Naive B cell (primary cell): ENCODE measurements at places on chromosomes 5 and 9. TPM values are rescaled to one million over a fixed set of nuclear protein-coding genes. Genes with fewer than 3 reads are reported as not detected.

The SLC27A4 gene
- polyA plus RNA-seq, result 3.6 TPM

- DNase-seq, result no peak
These were observed 122.0 kb downstream of the COL23A1 start for GRCh38 chr5:178468196-178468685.

The ZNF462 gene
- not detected for polyA plus RNA-seq

GRCh38 chr5:72015103-72015548 is 92.1 kb upstream of the MAP1B start:
- no peak for DNase-seq

- no peak for DNase-seq
These were observed 165.0 kb upstream of the HMHB1 start for GRCh38 chr5:143646961-143647360.

- peak; percentile 77 for DNase-seq
These were observed 6.1 kb downstream of the NOTCH1 start for GRCh38 chr9:136539427-136540421.

The SPATA31A6 gene
- polyA plus RNA-seq, result not detected

GRCh38 chr9:131234799-131235479 is 41.4 kb downstream of the FAM78A start:
- no peak for DNase-seq

The SURF6 gene
- 9.6 TPM for polyA plus RNA-seq

DNA sequence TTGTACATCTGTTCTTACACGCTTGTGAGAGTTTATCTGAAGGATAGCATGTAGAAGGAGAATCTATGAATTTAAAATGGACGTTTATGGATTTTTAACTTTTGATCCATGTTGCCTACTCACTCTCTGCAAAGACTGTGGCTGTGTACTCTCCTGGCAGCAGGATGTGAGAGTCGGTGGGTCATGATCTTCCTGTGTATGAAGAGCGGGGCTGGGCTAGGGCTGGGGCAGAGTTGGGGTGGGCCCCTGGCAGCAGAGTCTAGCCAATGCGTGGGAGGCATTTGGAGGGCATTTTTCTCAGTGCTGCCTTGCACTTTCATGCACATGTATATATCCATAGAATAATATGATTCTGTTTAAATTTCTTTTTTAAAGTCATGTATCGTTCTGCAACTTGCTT is 24.0 kb upstream of the DAB2IP start:
- DNase-seq, result no peak

GRCh38 chr9:98215821-98216220 is 23.4 kb upstream of the CORO2A start:
- DNase-seq, result no peak

The PCAT7 gene
- not detected for polyA plus RNA-seq

The CDH12 gene
- not detected for polyA plus RNA-seq

DNA sequence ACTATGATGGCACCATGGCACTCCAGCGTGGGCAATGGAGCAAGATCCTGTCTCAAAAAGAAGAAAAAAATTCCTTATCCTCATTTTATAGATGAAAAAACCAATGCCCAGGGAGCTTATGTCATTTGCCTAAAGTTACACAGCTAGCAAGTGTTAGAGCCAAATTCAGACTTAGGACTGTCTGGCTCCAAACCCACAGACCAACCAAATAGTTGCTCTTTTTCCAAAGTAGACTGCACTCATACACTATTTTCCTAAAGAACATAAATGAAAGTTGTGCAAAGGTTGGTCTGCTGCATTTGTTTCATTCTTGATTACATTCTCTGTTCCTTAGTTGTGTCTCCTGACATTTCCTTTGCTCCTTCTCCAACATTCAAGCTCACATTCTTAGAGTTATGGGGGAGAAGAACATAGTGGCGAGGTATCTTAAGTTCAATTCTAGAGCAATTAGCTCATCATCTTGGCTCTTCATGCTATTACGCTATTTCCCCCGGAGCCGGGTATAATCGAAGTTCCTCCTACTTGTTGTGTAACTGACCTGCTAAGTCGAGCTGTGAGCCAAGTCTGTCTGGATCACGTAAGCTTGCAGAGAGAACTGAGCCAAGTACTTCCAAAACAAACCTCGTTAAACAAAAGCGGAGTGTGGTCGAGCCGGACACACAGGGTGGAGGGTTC is 138.3 kb downstream of the RFK start:
- DNase-seq, result no peak

The TTC16 gene
- not detected for polyA plus RNA-seq

- DNase-seq, result no peak
These were observed 96.4 kb upstream of the VLDLR start for GRCh38 chr9:2525147-2525546.

GRCh38 chr9:95573463-95573862 is 56.7 kb upstream of the PTCH1 start:
- no peak for DNase-seq

The MYOT gene
- not detected for polyA plus RNA-seq

DNA sequence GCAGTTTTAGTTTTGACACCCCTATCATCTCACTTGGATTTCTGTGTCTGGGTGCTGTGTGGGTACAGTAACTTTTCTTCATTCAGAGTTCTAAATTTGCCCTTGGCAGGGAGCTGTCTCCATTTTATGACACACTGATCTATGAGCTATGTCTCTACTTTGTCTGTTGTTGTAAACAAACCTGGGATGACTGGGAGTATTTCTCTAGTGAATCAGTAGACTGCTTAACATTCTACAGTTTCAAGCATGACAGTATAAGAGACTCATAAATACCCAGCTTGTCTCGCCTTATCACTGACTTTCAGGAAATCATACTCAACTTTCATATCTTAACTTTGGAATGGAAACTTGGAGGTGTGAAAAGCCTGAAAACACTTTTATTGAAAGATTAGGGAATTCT is 212.1 kb upstream of the NUDT12 start:
- no peak for DNase-seq

DNA sequence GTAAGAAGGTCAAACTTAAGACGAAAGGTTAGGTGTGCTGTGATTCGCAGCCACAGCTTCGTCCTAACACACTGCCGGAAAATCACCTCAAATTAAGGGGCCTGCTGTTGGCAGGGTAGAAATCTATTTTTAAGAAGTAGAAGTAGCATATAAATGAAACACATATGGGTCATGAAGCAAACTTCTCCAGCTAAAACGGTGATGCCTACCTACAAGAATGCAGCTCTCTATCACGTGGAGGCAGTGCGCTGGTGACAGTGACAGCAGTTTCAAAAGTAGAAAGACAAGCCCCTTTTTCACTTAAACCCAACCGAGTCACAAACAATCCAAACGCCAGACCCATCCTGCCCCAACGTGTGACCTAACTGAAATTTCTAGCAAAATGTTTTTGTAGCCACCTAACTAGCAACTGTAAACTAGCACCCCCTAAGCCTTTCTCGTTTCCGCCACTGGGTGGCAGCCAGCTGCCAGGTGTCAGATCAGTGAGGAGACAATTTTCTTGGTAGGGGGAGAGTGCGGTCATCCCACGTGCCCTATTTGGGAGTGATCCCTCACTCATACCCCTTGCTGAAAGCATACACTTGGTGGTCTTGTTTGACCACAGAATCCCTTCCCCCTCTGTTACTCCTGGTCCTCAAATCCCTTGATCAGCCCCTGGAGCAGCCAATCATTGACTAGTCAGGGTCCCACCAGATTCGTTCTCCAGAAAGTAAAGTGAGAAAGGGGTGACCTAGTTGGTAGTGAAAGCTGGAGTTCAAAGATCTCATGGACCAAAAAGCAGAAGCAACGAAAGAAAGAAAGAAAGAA is 71.8 kb upstream of the MAMDC2 start:
- DNase-seq, result peak; percentile 15

The ARAP3 gene
- not detected for polyA plus RNA-seq

DNA sequence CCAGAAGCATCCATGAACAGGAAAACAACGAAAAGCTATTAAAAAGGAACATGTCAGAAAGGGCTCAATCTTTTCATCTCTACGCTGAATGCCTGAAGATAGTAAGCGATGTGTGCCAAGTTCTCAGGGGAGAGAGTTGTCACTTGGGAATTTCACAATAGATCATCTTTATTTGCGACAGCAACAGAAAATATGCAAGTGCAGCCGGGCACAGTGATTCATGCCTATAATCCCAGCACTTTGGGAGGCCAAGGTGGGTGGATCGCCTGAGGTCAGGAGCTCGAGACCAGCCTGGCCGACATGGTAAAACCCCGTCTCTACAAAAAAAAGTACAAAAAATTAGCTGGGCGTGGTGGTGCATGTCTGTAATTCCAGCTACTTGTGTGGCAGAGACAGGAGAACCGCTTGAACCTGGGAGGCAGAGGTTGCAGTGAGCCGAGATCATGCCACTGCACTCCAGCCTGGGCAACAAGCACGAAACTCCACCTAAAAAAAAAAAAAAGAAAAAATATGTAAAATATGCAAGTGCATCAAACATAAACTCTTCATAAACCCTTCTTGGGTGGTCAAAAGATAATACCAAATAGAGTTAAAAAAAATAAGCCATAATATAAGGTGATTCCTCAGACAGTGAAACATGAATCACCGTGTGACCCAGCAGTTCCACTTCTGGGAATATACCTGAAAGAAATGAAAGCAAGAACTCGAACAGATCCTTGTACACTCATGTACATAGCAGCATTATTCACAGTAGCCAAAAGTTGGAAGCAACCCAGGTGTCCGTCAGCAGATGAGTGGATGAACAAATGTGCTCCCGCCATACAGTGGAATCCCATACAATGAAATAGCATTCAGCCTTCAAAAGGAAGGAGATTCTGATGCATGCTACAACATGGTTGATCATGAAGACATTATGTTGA is 16.2 kb downstream of the SFXN1 start:
- no peak for DNase-seq

DNA sequence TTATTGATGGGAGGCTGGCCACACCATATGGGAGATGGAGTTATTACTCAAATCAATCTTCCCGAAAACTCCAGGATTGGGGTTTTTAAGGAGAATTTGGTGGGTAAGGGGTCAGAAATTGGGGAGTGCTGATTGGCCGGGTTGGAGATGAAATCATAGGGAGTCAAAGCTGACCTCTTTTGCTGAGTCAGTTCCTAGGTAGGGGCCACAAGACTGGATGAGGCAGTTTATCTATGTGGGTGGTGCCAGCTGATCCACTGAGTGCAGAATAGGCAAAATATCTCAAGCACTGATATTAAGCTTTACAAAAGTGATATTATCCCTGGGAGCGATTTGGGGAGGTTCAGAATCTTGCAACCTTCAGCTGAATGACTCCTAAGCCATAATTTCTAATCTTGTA is 75.7 kb upstream of the CLINT1 start:
- no peak for DNase-seq

GRCh38 chr9:75083188-75083970 is 4.6 kb downstream of the NMRK1 start:
- no peak for DNase-seq

DNA sequence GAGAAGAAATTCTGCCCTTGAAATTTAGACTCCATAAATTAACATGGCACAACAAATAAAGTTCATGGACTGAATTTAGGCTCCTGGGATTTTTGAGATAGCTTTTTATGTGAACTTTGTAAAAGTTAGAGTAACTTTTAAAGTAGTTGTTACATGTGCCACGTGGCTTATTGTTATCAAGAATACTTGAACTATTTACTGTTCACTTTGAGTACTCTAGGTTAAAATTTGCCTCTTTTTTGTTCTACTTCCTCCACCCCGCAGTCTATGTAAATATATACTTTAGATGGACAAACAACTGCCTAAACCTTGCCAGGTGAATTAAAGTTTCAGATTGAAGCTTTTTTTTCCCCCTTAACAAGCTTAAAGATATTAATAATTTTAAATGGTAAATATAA is 457.9 kb downstream of the RAB3C start:
- DNase-seq, result no peak

DNA sequence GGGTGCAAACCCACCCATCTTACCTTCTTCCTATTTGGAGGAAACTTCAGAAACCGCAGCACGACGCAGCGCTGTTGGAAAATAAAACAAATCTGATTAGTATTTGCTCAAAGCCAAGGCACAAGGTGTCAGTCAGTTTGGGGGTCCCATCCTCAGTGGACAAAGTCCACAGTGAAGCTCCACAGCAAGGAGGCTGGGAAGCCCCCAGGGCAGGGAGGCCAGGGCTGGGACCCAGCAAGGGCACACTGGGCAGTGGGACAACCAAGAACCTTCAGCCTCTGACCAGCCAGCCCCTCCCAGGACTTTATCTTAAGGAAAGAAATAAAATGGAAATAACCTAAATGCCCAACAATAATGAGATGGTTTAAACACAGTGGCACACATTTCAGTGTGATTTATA is 11.3 kb downstream of the IPPK start:
- DNase-seq, result no peak

DNA sequence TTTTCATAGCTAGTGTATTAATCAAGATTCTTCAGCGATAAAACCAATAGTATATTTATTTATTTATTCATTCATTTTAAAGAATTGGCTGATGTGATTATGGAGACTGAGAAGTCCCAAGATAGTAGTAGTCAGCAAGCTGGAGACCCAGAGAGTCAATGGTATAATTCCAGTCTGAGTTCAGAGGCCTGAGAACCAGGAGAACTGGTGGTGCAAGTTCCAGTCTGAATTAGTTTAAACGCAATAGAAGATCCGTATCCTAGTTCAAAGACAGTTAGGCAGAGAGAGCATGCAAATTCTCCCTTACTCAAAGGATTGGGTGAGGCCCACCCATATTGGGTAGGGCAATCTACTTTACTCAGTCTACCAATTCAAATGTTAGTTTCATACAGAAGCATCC is 364.2 kb upstream of the RPS23 start:
- DNase-seq, result no peak

GRCh38 chr5:95365302-95366095 is 25.7 kb upstream of the FAM81B start:
- DNase-seq, result no peak
